MG63 (cell line): ENCODE measurements at places on chromosomes 1 and 21.

DNA sequence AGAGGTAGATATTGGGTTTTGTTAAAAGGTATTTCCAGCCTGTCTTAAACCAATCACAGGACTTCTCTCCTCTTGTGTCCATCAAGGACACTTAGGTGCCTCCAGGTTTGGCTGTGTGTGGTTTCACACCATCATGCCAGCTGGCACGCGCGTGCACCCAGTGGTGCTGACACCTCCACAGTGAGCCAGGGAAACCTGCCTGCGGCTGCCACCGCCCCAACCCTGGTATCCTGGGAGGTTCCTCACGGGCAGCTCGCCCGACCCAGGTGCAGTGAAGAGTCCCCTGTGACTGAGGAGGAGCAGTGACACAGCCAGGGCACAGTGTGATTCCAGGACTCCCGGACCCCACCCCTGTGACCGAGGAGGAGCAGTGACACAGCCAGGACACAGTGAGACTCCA, 13.2 kb upstream of the COL6A2 start:
- no peak for DNase-seq

DNA sequence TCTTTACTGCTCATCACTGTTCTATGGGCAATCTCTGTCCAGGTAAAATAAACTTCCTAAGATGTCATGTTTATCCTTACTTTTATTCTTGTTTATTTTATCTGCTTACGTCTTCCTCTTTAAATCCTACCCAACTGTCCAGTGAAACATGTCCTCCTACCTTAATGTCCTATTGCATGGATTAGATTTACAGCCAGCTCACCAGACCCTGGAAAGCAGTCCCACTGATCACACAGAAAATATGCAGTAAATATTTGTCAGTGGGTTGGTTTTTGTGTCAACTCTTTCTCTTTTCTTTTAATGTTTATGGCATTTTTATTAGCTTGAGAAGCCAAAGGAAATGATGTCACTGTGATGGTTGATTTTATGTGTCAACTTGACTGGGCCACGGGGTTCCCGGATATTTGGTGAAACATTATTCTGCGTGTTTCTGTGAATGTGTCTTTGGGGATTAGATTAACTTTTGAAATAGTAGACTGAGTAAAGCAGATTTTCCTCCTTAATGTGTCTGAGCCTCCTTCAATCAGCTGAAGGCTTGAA, 258.3 kb downstream of the SRGAP2C start:
- peak; percentile 11 for DNase-seq

DNA sequence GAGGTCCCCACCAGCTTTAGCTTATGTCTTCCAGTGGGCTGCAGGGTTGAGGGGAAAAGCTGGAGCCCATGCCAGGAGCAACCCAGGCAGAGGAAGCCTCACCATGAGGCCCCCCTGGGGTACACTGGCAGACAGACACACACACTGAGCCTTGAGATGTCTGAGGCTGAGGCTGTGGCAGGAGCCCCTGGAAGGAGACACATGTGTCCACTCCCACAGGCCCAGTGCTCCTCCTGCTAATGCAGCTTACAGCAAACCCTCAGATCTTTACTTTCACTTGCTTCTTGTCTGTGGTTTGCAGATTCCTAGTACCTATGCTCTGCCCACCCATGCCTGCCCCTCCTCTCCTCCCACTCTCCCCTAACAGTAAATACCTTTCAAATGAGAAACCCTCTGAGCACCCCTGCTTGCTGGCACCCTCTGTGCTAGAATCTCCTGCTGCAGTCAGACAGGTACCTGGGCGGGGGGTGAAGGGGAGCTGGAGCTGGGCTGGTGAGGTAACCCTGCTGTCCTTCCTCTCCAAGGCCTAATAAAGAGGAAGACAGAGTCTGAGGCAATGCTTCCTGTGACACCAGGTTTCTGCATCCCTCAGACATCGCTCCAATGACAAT, 63.4 kb upstream of the NEK2 start:
- no peak for DNase-seq

DNA sequence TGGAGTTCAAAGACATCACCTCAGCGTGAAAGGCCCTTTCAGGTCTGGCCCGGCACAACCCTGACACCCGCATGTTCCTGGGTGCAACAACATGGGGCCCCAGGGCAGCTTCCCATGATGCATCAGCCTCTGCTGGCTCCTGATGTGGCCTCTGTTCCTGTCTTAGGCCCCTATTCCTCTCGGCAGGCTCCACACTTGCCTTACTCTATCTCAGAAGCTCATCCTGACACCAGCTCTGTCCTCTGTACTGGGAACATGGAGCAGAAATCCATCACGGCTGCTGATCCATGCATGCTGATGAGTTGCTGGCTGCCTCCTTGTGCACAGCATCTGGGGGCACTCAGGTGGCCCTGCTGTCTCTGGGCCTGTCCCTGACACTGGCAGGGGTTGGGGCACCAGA, 74.6 kb downstream of the ADARB1 start:
- no peak for DNase-seq

DNA sequence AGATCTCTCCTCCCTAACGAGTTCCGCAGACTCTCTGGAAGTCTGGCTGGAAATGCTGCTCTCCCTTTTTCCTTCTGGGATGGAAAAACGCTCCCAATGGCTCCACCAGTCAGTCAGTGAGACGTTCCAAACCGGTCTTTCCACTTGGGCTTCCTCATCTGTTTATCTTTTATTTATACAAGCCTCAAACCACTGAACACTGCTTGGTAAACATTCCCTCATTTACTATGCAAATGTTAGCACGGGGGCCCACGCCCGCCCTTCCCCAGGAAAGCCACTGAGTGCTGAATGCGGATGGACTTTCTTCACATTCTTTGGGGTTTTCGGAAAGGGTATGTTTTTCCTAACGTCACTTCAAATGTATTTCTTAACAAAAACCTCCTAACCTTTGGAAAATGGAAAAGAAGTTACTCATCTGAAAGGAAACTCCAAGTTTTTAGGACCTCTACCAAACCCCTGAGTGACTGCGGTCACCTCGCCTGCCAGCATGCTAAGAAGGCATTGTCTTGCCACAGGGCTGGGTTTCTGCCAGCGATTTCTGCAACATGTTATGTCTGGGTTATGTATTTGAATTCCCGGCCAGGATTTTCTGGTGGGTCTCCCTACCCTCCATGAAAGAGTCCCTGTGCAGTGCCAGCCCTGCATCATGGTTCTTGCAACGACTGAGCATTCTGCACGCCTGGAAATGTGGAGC, 14.0 kb upstream of the UMODL1 start:
- DNase-seq: peak; percentile 98
